NCI-H524 treated with DMSO at 0.1 percent for 48 hours (cell line): ENCODE measurements at places on chromosomes 12 and 14.

- DNase-seq = no peak
Observed at GRCh38 chr12:42468341-42468821, 121.2 kb downstream of the PRICKLE1 start.

DNA sequence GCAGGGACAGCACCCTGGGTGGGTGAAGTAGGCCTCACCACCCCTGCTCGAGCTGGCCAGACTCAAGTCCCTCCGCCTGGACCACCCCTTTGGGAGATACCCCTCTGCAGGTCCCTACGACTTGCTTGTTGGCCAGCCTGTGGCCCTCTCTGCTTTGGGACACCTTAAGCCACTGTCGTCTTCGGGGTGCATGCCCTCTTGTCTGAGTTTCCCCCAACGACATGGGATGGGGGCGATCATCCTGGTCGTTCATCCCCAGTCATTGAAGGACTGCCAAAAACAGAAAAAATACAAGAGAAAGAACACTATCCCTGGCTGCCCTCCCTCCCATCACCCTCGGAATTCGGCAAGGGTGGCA lies 151.1 kb downstream of the DPF3 start:
- DNase-seq = no peak

DNA sequence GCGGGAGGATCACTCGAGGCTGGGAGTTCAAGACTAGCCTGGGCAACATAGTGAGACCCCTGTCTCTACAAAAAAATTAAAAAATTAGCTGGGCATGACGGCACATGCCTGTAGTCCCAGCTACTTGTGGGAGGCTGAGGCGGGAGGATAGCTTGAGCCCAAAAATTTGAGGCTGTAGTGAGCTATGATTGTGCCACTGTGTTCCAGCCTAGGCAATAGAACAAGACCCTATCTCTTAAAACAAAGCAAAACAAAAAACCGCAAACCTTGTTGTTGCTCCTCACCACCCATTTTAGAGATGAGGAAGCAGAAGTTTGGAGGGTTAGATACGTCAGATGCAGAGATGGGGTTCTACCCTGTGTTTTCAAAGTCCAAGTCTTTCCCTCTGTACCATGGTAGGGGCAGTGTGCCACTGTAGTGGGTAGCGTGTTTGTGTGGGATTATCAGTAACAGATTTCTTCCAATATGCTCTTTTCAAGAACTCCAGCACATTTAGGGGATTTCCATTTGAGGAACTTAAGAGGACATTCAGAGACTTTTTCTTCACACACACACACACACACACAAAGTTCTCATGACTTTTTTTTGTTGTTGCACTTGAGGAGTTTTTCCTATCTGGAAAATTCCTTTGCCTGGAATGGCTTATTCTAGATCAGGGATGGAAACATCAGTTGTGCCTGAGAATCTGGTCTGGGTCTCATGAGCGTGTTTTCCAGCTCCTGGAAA lies 186.5 kb downstream of the CHST11 start:
- no peak for DNase-seq

DNA sequence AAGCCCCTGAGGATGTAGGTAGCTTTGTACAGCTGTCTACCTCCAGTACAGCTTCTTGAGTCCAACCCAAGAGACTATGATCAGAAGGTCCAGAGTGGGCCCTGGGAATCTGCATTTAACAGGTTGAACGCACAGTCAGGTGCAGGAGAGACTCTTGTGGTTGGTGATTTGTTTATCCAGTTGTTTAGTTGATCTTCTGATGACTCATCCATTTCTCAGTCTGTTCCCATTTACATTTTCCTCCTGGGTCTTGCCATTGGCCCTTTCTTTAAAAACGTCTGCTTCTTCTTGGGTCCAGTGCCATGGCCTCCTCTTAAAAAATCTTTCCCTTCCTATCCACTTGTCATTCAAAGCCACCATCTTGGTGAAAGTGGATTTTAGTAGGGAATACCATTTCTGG lies 734.2 kb downstream of the MED13L start:
- DNase-seq = no peak

- no peak for DNase-seq
Observed at GRCh38 chr14:99792551-99793212, 531 bp upstream of the EML1 start.

DNA sequence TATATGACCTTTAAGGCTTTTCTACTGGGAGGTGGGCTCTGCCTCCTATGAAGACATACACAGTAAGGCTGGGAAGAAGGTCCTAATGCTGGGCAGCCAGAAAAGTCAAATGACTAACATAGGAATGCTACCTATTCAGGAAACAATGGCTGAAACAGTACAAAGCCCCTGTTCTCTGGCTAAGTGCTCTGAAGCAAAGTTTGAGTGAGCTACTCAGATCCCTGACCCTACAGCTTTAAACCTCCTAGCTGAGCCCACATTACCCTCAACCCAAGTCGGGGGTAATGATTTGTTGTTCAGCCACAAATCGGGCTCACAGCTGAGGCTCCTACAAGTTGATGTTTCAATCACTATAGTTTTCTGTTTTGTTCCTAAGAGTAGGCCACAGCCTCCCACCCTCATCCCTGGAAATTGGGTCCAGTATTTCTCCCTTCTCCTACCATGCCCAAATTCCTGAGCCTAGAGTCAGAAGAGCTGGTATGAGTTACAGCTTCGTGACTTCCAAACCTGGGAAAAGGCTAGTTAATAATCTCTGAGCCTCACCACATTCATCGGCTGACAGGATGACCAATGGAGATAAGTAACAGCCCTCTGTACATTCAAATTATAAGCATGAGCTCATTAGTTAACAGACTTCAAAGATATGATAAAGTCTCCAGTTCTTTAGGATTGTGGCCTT lies 46.5 kb downstream of the BTBD7 start:
- DNase-seq = no peak
